Right forelimb (tissue), 1 donor: ENCODE measurements at places on chromosomes 12 and 14.

DNA sequence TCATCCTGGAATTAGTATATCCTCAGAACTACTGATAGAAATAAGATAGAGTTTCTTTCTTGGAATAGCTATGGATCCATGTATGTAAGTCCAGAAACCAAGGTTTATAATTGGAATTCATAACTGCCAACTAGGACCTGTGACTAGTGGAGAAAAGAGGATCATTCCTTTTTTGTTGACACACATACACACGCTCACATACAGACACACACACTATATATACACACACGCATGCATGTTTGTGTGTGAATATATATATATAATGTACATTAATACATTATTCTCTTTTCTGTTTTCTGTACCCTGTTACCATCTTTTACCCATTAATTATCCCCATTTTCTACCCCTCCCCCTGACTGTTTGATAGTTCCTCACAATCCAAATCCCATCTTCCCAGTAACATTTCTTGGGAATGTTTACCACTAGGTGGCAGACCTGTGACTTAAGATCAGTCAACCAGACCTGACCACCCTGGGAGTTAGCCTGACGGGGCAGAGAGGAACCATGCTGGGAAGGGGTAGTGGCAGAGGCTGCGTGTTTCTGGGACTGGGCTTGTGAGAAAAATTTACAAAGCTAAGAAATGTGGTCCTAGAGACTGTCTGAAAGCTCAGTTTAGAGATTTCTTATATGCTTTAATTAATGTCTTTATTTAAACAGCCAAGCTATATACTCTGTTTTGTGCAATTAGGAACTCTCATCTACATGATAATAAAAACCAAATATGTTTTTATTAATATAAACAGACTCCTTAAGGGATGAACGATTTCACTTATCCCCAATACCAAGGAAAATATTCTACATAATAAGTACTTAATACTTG lies 308.0 kb downstream of the PPFIA2 start:
- DNase-seq: no peak

DNA sequence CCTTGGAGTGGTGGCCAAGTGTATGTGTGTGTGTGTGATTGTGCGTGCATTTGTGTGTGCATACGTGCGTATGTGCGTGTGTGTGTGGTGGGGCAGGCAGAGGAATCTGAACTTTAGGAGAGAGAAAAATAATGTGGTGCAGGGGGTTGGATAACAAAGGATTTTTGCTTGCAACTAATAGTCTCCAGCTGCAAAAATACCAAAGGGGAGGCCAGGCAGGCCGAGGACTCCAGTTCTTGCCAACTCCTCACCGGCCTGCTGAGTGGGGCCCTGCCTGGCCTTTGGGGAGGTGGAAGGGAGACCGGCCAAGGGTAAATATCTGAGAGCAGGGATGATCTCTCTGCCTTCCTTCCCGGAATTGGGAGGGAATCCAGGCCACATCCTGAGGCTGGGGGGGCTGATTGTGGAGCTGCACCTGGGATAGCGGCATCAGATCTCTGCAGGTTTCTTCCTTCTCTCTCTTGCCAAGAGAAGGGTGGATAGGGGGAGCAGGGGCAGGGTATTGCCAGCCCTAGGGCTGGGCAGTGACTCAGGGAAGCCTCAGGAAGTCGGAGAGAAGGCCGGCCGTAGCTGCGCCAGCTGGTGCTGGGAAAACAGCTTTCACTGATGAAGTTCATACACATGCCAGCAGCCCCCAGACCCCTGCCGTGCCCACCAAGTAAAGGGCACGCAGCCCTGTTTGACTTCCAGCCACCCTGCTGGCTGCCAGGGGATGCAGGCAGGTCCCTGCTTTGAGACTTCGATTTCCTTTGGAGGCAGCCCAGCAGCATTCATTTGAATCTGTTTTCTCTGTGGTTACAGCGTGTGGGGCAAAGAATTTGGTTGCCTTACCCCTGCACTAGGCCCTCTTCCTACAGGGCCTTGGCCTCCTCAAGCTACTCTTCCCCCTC lies 4.6 kb upstream of the LRP1-AS start:
- DNase-seq: peak; percentile 88

DNA sequence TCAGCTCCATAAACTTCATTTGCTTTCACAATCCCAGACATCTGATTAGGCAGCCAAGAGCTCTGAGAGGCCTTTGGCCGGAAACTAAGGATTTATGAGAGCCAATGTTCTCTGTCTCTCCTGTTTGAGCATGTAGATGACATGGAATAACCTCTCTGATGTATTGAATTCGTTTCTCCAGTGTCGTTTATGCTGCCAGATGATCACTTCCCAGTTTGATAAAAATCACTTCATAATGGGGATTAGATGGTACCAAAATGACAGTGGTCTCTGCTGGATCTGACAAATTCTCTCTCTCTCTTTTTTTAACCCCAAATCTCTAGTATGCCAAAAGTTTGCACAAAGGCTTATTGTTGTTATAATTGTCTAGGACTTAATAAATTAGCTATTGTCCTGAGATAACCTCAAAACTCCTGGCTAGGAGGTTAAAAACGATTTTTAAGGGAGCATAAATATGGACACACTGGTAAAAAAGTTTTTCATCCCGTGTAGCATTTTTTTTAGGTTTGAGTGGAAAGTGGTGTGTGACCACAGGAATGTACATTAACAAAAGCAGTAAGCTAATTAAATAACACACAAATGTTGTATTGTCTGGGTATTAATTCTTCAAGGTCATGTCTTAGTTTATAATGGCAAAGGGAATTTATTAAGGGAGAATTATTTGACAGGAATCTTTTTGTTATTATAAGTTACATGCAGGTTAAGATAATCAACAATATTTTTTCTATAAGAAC lies 82.6 kb upstream of the USP44 start:
- DNase-seq: no peak

GRCh38 chr12:122884091-122884826 lies 11.7 kb downstream of the VPS37B start:
- DNase-seq: no peak

DNA sequence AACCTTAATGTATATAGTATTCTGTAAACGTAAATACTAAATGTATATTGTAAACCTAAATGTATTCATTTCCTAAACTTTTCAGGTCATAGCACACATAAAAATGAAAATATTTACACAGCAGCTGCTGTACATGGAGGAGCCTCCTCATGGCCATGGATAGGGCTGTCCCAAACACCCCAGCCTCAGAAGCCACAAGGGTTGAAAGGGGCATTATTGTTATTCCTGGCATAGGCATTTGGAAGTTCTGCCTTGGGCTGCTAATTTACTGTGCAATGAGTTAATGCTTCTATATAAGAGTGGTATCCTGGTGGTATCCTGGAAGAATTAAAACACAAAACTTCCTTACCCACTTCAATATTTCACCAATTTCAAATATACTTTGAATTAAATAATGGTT lies 159.4 kb downstream of the SLC5A8 start:
- no peak for DNase-seq

GRCh38 chr14:45728434-45729225 lies 475.6 kb upstream of the MIS18BP1 start:
- DNase-seq: no peak

DNA sequence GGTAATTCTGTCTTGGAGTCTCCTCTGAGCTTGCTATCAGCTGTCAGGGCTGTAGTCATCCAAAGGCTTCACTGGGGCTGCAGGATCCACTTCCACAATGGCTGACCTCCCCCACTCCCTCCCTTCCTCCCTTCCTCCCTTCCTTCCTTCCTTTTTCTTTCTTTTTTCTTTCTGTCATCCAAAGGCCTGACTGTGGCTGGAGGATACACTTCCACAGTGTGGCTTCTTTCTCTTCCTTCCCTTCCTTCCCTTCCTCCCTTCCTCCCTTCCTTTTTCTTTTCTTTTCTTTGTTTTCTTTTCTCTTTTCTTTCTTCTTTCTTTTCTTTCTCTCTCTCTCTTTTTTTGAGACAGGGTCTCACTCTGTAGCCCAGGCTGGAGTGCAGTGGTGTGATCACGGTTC lies 30.6 kb downstream of the ARF6 start:
- DNase-seq: no peak

DNA sequence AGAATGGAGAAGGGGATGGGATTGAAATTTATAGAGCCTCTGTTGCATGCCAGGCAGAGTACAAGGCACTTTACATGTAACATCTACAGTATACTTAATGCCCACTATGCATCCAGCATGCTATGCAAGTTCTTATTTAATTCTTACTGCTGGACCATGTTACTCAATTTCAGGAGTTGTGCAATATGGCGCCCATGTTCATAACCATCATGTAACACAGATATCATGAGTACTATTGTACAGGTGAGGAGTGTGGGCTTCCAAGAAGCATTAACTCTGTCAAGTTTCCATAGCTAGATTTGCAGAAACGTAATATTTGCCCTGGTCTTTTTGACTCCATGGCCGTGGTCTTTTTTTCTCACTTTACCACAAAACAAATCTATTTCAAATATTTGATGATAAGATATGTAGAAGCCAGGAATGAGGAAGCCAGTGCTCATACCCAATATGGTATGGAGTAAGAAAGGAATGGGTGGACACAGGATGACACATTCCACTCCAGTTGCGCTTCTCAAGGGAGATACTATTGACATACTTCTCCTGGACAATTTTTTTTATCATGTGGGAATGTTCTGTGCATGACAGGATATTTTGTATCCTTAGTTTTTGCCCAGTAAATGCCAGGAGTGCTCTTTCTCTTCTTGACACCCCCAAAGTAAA lies 191.8 kb downstream of the C12orf75 start:
- DNase-seq: no peak

GRCh38 chr14:97442363-97442762 lies 645.2 kb downstream of the VRK1 start:
- no peak for DNase-seq

DNA sequence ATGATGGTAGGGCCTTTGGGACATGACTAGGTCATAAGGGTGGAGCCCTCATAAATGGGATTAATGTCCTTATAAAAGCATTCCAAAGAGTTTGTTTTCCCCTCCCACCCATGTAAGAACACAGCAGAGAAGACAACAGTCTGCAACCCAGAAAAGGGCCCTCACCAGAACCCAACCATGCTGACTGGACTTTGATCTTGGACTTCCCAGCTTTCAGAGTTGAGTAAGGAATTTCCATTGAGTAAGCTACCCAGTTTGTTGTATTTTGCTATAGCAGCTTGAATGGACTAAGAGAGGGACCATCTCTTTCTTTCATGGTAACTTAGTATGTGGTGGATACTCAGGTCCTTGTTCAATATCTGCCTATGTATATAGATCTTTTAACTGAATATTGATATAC lies 2.9 kb upstream of the SPX start:
- no peak for DNase-seq

- no peak for DNase-seq
Measured at GRCh38 chr14:85401384-85401783, 128.6 kb upstream of the FLRT2 start.

DNA sequence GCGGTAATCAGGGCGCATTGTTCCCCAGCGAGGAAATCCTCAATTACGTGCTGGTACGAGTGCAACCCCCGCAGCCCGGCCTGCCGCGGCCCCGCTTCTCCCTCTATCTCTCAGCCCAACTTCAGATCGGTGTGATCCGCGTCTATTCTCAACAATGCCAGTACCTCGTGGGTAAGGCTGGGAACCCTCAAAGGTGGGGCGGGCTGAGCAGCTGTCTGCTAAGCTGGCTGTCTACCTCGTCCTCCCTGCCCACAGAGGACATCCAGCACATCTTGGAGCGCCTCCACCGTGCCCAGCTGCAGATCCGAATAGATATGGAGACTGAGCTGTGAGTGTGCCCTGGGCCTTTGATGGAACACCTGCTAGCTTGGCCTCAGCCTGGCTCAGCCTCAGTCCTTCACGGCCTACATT lies 996 bp downstream of the REC8 start:
- no peak for DNase-seq

GRCh38 chr14:35978561-35978960 lies 152.4 kb downstream of the BRMS1L start:
- DNase-seq: no peak

- no peak for DNase-seq
Measured at GRCh38 chr14:69351385-69351784, 46.7 kb downstream of the ERH start.

GRCh38 chr12:88451205-88451604 lies 129.1 kb downstream of the KITLG start:
- no peak for DNase-seq

DNA sequence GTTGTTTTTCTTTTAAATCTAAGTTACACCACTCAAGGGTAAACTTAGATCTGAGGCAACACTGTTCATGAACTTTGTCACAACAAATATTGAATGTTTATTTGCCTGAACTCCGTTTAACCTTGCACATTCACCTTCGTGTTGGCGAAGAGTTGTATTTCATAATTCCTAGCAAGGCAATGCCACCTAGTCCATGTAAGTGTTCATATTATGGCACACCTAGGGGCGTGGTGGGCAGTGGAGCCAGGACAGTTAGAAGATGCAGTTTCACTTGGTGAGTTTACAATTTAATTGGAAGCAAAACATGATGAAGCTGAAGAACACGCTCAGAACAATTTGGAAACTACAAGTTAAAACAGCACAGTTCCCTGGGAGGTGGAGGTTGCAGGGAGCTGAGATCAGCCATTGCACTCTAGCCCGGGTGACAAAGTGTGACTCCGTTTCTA lies 30.4 kb upstream of the GNPNAT1 start:
- no peak for DNase-seq

DNA sequence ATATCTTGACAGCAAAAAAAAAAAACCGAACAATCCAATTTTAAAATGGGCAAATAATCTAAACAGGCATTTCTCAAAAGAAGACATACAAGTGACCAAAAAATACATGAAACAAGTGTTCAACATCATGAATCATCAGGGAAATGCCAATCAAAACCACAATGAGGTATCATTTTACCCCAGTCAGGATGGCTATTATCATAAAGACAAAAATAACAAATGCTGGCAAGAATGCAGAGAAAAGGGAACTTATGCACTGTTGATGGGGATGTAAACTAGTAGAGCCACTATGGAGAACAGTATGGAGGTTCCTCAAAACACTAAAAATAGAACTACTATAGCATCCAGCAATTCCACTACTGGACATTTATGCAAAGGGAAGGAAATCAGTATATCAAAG lies 448.2 kb downstream of the RGS6 start:
- DNase-seq: no peak

GRCh38 chr14:34354556-34354955 lies 107.5 kb downstream of the SPTSSA start:
- DNase-seq: no peak

DNA sequence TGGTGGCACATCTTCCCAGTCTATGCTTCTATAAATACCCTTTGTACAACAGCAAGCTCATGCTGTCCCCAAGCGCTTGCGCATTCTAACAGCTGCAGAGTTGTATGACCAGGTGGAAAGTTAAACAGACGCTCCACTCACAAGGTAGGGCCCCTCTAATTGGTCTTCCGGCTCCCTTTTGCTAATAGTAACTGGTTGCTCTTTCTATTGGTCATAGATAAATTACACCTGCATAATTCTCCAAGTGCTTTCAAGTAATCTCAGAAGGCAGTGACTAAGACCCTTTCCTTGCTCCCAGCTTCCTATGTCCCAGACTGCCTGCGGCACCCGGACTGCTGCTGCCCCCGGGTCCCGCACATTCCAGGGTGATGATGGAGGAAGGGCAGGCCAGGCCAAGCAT lies 6.1 kb upstream of the TSPAN9 start:
- DNase-seq: no peak
